ENCODE measurements at places on chromosomes 2 and 18.

- DNase-seq, result no peak
These were observed 318.7 kb downstream of the PTPRM start for GRCh38 chr18:7885865-7886264.

DNA sequence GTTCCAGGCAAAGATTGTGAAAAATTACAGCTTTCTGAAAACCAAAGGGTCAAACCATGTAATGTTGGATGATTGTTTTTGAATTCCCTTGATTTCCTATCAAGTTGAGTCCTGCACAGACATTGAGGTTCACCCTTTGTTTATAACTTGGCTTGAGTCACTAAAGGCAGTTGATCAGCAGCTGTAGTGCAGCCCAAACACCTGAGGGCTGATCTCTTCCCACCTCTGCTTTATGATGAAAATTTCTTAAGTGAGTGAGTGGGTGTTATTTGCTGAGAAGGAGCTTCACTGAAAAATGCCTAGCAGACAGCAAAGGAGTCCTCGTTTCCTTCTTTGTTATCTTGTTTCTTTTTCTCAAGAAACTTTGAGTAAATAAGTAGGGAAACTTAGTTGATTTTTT, 31.9 kb upstream of the BMPR2 start:
- DNase-seq, result no peak

DNA sequence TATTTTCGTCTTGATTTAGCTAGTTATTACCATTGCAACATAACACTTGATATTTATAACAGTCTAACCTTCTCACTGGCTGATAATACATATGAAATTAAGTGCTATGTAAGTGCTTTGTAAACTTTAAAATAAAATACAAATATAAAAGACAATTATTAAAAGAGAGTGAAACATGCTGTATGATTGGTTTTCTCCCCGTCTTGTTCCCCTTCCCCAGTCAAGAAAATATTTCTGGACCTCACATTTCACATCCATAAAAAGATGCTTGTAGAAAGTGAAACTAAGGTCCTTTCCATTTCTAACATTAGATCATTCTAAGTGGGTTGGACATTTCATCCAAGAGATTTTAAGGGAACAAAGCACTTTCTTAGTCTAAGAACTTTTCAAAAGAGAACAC, 310.2 kb upstream of the LRATD1 start:
- no peak for DNase-seq

DNA sequence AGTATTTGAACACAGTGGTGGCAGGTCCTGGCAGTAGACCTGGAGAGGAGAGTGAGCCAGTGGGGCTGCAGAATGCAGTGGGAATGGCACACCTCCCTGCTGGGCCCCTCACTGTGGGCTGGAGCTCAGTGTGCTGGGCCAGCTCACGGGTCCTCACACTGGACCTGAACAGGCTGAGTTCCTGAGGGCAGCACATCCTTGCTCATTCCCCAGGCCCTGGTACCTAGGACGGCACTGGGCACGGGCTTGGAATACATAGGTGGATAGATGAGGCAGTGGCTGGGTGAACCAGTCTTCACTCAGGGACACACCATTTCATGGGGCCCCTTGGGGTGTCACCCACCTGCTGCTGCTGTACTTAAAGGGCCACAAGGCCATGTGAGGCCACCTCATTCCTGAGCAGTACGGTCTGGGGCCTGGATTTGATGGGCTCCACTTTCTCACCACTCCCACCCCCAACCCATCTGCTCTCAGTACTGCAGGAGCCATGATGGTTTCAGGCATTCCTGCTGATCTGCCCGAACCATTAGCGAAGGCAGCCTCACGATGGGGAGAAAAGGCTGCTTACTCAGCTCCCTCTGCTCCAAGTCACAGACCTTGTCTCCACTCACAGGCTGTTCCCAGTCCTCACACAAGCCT, 4.2 kb downstream of the TMEM177 start:
- DNase-seq, result no peak

DNA sequence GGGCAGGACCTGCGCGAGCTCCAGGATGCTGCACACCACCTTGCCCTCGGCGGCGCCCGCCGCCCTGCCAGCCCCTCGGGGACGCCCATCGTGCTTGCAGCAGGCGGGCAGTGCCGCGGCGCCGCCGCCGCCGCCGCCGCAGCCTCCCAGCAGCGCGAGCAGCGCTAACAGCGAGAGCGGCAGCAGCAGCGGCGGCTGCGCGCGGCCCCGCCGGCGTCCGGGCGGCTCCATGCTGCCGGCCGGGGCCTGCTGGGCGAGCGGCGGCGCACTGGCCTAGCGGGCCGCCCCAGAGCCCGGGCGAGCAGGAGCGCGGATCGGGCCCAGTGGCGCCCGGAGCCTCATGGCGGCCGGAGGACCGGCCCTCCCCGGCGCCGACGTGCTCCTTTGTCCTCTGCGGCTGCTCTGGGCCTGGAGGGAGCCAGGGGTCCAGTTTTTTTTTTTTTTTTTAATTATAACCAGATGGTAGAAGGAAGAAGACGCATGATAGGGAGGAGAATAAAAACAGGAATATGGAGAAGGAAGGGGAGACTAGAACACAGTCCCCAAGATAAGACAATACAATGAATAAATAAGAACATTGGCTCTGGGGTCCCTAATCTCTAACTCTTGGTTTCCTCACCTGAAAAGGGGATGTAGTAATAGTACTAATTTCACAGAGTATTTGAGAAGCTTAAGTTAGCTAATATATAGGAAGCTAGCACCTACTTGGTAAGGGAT, 17.1 kb upstream of the ANKRD62 start:
- DNase-seq, result no peak

DNA sequence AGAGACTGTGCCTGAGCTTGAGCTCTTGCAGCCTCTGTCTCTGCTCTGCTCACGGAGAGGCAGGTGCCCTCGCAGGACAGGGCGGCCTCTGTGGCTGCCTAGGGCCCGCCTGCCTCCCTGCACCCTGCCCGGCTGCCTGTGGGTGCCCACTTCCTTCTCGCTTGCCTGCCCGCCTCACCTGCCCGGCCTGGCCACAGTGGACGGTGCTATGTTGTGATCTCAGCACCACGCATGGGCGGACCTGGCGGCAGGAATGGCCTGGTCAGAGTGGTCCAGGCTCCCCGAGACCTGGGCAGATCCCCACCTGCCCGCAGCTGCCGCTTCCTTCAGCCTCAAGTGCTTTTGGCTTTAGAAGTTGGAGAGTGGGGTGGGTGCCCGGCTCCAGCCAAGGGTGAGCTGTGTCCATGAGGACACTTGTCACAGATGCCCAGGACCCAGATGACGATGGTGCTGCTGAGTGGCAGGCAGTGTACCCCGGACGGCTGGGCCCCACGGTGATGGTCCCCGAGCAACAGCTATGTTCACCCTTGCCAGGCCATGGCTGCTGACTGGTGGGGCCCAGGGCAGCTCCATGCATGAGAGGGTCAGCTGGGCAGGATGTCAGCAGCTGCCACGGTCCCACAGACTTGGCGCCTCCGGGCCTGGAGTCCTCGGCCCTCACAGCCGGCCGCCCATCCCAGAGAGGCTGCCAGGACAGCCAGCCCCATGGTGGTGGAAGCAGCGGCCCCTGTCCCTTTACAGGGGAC, 25.3 kb downstream of the RTP5 start:
- no peak for DNase-seq

DNA sequence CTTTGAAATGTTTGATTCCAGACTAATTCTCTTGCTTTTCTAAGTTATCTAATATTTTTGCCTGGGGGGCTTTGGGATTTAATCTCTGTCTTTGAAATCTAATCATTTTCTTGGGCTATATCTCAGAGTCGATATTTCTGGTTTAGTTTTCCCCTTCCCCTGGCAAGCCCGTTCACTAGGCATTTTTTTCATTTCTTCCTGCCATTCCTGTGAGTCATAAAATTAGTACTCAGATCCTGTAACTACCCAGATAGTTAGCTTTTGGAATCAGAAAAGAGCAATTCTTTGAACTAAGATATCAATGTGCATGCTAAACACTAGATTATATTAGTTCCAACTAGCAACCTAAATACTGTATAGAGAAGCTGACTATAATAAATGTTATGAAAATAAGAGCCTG, 29.4 kb upstream of the RNF149 start:
- DNase-seq, result no peak

GRCh38 chr2:109049022-109049421, 60.0 kb upstream of the EDAR start:
- DNase-seq, result no peak

- no peak for DNase-seq
These were observed 216.9 kb downstream of the SRBD1 start for GRCh38 chr2:45394216-45394615.

- DNase-seq, result no peak
These were observed 18.3 kb downstream of the AAK1 start for GRCh38 chr2:69625078-69625795.

GRCh38 chr2:873651-874580, 76.7 kb upstream of the SNTG2 start:
- no peak for DNase-seq

- no peak for DNase-seq
These were observed 27.7 kb downstream of the GRB14 start for GRCh38 chr2:164593541-164593940.

DNA sequence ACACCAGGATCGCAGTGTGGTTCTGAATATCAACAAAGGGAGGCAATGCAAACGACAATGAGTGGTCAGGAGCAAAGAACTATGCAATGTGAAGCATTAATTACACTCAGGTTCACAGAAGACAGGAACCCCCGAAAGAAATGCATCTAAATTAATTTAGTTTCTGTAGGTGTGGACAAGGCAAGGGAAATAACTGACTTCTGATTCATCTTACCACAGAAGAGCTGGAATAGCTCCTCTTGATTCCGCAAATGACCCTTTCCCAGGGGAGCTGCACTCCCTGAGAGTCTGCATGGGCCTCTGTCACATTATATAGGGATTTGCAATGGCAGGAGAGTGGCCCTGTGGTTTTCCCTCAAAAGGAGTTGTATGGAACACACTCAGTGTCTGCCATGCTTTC, 263.9 kb upstream of the APCDD1 start:
- no peak for DNase-seq

- DNase-seq, result no peak
These were observed 516.2 kb upstream of the MYT1L start for GRCh38 chr2:2847209-2847676.

GRCh38 chr18:27004056-27004829, 138.7 kb upstream of the AQP4 start:
- DNase-seq, result no peak

DNA sequence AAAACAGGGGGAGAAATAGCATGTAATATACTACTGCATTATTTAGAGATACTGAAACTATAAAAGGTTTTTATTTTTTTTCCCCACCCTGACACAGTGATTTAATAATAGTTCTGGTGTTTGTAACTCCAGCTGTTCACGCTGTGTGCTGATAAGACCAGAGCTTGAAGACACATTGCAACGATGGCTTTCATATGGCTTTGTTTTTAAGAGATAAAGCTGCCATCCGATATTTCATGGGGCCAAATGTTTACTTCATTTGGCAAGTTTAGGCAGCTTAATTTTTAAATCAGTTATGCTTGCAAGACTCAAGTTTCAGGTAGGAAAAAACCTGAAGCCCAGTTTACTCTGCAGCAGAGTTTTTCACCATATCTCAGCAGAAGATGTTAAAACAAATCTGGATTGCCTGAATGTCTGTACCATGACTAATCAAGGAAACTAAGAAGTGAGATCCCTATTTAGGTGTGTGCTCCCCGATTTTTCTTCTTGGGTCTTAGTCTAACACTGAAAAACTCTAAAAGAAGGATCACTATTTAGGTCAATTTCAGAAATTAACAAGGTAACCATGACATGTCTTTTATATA, 508.6 kb downstream of the PARD3B start:
- no peak for DNase-seq
